ENCODE measurements at places on chromosomes 7 and 10.
A peak's percentile ranks its signal among the peaks of the same experiment; 100 is the strongest.

DNA sequence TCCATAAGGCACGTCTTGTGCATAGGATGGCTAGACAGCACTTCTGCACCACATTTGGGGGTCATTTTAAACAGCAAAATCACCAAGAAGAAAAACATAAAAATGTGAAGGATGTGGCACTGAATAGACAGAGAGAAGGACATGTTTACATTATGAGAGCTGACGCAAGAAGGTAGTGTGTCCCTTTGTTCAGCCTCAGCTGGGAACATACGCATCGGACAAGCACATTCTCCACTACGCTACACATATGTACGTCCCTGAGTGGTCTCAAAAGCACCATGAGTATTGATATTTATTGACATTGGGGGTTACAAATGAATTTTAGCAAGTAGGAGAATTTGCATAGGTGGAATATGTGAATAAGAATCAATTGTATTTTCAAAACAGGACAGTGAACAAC lies 20.2 kb downstream of the DDC start:
- no peak for DNase-seq

DNA sequence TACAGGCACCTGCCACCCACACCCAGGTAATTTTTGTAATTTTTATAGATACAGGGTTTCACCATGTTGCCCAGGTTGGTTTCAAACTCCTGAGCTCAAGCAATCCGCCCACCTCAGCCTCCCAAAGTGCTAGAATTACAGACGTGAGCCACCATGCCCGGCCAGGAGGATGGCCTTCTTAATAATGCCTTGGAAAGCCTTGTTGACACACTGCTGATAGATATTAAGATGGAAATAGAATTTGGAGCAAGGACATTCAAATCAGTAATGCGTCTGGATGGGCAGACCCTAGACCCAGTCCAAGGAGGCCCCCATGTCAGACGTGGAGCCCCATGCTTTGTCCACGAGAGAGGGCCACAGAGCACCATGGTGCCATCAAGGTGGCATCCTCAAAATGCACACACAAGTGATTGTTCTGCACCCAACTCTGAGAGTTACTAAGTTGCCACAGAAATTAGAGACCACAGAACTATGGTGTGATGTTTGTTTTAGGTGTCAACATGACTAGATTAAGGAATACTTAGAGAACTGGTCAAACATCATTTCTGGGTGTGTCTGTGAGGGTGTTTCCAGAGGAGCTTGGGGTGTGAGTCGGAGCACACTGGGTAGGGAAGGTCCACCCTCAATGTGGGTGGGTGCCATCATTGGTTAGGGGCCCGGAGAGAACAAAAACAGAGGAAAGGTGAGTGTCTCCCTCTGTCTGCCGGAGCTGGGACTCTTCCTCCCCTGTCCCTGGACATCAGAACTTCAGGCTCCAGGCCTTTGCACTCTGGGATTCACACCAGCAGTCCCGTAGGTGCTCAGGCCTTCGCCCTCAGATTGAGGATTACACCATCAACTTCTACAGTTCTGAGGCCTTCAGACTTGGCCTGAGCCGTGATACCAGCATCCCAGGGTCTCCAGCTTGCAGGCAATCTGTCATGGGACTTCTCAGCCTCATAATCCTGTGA lies 34.5 kb downstream of the EBF3 start:
- DNase-seq = no peak

DNA sequence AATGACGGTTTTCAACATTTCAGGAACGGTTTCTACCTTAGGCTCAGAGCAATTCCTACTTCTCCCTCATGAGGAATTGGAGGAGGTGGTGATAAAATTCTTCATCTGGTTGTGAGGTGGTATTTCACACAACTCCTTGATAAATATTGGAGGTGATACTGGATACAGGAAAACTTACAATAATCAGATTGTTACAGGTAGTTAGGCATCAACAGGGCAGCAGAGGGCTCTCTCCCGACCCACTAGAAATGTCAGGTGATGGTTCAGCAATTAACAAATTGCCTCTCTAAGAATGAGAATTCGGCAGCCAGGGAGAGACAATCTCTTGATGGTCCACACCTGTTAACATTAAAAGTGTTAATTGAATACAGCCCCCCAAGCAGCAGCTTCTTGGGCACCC lies 22.6 kb downstream of the ZNF786 start:
- no peak for DNase-seq

GRCh38 chr7:116571037-116571436 lies 46.2 kb downstream of the CAV1 start:
- no peak for DNase-seq

- no peak for DNase-seq
Observed at GRCh38 chr10:5560142-5560816, 35.5 kb downstream of the CALML3 start.

- DNase-seq = peak; percentile 12
Observed at GRCh38 chr10:69007260-69007659, 18.7 kb downstream of the KIFBP start.

Data from hematopoietic multipotent progenitor cell treated with erythropoietin and hydrocortisone succinate and interleukin-3 and kit ligand, for 8 days (in vitro differentiated cells).